Chondrocyte (in vitro differentiated cells): ENCODE measurements at places on chromosomes 1 and 21. TPM values are rescaled to one million over a fixed set of nuclear protein-coding genes. Genes with fewer than 3 reads are reported as not detected.

The ARHGEF10L gene
- total RNA-seq: 27.3 to 40.6 TPM (median 40.0 TPM) in 3 replicates

The ROR1 gene
- total RNA-seq: 75.2 to 131 TPM (median 123 TPM) in 3 replicates

The PTAFR gene
- 0.07 to 0.10 TPM in 2 of 3 replicates, not detected in the other for total RNA-seq

The CHODL gene
- total RNA-seq: 0.18 to 0.22 TPM in 2 of 3 replicates, not detected in the other

- DNase-seq: no peak
These were observed 4.5 kb downstream of the AJAP1 start for GRCh38 chr1:4658643-4659628.

DNA sequence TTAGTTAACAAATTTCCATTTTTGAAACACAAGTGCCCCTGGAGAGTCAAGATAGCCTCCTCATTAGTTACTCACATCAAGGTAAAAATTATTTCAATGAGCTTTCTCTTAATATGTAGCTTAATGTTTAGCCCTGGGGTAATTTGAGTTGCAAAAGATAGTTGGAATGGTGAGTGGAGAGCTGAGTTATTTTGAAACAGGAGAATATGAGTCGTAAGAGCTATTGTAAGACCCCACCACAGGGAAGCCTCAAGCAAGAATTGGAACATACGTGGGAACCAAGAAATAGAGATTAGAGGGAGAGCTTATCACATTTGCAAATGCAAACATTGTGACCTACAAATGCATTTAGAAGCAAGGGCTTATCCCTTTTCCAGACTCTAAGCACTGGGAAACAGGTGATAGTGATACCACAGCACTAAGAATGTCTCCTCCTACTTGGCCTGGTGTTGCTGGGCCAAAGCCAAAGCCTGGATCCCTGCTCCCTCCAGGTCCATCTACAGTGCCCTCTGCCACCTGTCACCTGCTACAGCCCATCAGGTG lies 635.1 kb downstream of the PTPRC start:
- no peak for DNase-seq

DNA sequence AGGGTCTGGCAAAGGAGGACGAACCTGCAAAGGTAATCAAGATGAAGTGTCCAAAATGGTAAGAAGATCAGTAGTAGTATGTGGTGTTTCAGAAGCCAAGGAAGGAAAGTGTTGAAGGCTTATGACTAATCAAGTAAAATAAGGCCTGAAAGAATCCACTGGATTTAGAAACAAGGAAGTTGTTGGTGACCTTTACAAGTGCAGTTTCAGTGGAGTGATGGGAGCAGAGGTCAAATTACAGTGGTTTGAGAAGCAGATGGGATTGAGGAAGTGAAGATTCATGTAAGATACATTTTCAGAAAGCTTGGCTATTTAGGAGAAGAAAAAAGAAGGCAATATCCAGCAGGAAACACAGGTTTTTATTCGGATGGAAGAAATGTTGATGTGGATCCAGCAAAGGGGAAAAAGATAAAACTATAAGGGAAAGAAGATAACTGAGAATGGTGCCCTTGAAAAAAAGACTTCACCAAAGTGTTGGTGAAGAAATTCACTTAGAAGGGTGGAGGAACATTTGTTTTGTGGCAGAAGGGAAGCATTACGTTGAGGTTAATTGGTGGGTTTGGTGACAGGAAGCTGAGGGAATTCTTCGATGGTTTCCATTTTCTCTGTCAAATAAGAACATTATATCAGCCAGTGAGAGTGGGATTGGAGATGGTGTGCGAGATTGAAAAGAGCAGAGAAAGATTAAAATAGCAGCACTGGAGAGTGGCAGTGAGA lies 2.1 kb downstream of the ARMH1 start:
- no peak for DNase-seq

DNA sequence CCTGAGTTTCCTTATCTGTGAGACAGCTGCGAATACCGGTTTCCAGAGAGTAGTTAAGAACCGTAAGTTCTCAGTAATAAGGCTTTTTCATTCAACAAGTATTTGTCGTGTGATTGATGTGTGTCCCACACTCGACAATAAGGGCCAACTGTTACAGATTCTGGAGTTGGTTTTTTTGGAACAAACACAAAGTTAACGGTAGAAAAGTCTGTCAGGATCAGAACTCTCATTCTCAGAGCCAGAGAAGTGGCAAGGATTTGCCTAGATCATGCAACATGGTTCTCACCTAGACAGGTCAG lies 837 bp downstream of the NUDC start:
- no peak for DNase-seq

GRCh38 chr1:177082855-177083693 lies 81.4 kb downstream of the ASTN1 start:
- DNase-seq: no peak

DNA sequence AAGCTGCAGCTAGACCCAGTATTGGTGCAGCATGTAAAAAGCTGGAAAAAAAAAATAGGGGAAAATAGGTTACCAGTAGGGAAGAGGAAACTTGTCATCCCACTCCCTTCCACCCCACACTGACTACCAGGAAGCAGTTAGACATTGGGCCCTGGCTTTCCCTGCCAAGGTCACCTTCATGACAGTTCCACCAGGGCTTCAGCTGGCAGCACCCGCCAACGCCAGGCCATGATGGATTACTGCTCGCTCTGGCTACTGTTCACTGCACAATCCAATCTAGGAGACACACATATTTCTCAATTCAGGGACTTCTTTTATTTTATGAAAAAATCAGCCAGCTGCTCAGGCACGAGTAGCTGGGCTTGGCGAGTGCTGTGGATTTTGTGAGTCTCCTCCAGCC lies 127.7 kb downstream of the DMRTA2 start:
- DNase-seq: no peak

GRCh38 chr1:240056350-240056749 lies 35.3 kb upstream of the FMN2 start:
- DNase-seq: no peak

- no peak for DNase-seq
These were observed 369.4 kb upstream of the AJAP1 start for GRCh38 chr1:4284976-4285375.

DNA sequence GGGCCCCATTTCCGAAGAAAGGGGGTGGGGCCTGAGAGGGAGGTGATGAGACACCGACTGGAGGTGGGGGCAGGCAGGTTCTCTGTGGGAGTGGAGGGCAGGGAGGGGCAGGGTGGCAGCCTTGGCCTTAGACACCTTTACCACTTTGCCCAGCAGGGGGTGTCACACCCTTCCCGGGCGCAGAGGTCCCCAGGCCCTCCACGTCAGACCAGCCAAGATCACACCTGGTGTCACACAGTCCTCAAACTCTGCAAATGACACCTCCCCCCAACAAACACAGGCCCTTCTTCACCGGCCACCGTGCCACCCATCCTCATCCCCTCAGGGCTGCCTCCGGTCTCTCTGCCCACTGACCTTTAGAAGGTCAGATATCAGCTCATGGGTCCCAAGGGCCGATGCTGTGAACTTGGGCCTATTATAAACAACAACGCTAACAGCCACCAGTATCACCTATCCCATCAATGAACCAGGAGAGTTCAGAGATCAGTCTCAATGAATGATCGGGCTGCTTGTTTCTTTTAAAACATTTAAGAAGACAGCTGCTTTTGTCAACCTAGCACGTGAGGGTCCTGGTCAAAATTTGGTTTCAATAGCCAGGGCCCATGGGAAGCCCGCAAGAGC lies 103.9 kb downstream of the CASZ1 start:
- no peak for DNase-seq

- DNase-seq: no peak
These were observed 130.7 kb downstream of the GIPC2 start for GRCh38 chr1:78176448-78176847.
